ENCODE measurements at places on chromosomes 3 and 15. TPM values are rescaled to one million over a fixed set of nuclear protein-coding genes. Genes with fewer than 3 reads are reported as not detected.

- H3K27me3 ChIP-seq: no peaks in the 10 kb centered on the region
- H3K27ac ChIP-seq: no peak overlapping the region
- H3K4me3 ChIP-seq: no peak overlapping the region
- H3K4me1 ChIP-seq: peaks cover 8% of the 10 kb centered on the region
- no peaks in the 10 kb centered on the region for H3K36me3 ChIP-seq
- DNase-seq: no peak
These were observed 29.1 kb upstream of the SRP14 start for GRCh38 chr15:40067921-40068624.

DNA sequence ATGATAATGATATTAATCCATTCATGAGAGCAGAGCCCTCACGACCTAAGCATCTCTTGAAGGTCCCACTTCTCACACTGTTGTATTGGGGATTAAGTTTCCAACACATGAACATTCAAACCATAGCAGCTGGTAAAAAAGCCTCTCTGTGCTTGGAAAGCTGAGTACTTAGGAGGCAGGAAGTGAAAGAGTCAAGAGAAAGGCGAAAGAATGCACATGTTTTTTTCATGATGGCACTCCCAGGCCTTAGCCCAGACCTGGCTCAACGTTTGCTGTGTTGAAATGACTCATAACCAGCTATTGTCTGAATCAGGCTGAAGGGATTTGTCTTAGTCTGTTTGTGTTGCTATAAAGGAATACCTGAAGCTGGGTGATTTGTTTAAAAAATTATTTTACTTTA, 84.4 kb upstream of the RGMA start:
- no peaks in the 10 kb centered on the region for H3K4me1 ChIP-seq
- H3K4me3 ChIP-seq: no peak overlapping the region
- no peaks in the 10 kb centered on the region for H3K27me3 ChIP-seq

GRCh38 chr3:14505803-14506500, 34.2 kb downstream of the GRIP2 start:
- H3K27me3 ChIP-seq: no peaks in the 10 kb centered on the region
- no peaks in the 10 kb centered on the region for H3K4me1 ChIP-seq
- H3K36me3 ChIP-seq: no peaks in the 10 kb centered on the region
- no peak overlapping the region for H3K4me3 ChIP-seq

SNTN gene
- total RNA-seq: 41.4 TPM

SLC28A2 gene
- total RNA-seq: 0.28 TPM

Data from lung (tissue), 17 donors.